ENCODE measurements at places on chromosomes 7 and 10. TPM values are rescaled to one million over a fixed set of nuclear protein-coding genes. Genes with fewer than 3 reads are reported as not detected.

GRCh38 chr7:153010416-153010815, 250.9 kb downstream of the ACTR3B start:
- no peak overlapping the region for H3K27ac ChIP-seq
- H3K4me1 ChIP-seq: no peaks in the 10 kb centered on the region
- H3K4me3 ChIP-seq: no peak overlapping the region
- H3K27me3 ChIP-seq: no peaks in the 10 kb centered on the region

DNA sequence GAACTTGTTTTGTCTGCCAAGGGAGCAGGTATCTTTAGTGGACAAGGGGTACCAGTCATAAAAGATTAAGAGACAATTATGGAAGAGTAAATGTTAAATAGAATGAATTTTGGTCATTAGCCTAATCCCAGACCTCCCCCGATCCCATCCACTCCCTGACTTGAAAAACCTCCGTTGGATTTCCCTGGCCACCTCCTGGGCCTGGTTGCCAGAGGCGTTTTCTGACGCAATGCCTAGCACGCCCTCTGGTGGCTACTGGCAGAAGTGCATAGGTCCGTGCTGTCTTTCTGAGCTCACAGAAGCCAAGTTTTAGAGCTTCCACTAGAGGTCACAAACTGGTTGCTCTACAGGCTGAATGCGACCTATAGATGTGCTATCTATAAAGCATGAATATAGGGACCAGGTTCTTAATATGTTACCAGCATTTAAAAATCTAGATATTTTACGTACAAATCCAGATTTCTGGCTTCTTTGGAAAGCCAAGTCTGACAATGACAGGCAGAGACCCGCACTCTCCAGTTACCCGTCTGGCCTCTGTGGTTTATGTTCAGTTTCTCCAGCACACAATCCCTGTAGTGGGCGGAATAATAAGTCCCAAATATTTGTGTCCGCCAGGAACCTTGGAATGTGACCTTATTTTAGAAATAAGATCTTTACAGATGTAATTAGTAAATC, 39.8 kb downstream of the SPOCK2 start:
- no peaks in the 10 kb centered on the region for H3K36me3 ChIP-seq
- no peak overlapping the region for H3K27ac ChIP-seq
- no peaks in the 10 kb centered on the region for H3K4me1 ChIP-seq
- peak; percentile 94 for DNase-seq
- no peak overlapping the region for H3K4me3 ChIP-seq

DNA sequence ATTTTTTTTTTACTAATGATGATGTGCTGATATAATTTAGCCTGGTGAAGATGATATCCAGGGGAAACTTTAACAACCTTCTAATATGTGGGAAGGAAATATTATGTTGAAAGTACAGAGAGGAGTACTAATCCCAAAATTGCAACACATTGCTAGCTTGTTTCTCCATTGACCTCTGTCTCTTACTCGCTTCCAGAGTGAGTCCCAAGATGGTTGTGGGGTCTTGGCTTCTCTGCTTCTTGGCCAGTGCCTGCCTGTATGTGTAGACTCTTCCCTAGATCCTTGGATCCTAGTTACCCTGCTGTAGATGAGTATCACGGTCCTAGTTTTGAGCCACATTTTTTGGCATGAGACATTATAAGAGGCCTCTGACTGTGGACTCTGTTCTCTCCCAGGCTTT, 17.5 kb downstream of the BMPER start:
- H3K27ac ChIP-seq: no peak overlapping the region
- DNase-seq: no peak
- H3K27me3 ChIP-seq: no peaks in the 10 kb centered on the region
- no peak overlapping the region for H3K4me3 ChIP-seq
- no peaks in the 10 kb centered on the region for H3K36me3 ChIP-seq
- no peaks in the 10 kb centered on the region for H3K4me1 ChIP-seq

DNA sequence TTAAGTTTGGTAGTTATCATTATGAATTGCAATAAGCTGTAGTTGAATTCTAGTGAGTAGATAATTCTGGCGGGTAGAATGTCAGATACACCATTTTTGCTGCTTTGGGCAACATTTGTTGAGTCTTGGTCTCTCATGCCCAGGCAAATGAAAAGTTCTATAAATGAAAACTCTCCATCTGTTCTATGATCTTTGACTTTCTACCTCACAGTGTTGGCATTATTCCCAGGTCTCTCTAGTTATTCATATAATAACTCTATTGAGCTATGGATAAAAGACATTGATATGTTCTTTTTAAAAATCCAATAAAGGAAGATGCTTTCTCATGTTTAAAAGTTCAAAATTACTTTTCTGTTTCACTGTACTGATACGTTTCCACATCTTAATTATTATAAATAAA, 415.3 kb upstream of the SEMA3D start:
- no peak overlapping the region for H3K27ac ChIP-seq
- H3K4me1 ChIP-seq: no peaks in the 10 kb centered on the region
- no peak for DNase-seq
- H3K27me3 ChIP-seq: no peaks in the 10 kb centered on the region

STEAP1B gene
- total RNA-seq: not detected

DNA sequence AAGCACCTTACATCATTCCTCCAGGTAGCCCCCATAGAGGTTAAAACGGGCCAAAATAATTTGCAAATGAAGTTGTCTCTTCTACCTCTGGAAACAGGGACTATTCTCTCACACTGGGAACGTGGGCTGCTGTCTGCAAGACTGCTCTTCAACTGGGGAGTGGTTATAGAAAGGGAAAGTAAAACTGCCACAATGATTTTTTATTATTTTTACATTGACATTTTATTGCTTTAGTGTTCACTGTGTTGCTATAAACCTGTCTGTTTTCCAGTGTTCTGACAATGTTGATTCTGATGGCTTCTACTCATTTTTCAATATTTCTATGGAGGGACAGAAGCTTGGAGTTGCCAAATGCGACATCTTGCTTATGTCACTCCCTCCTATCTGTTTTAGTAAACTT, 115.1 kb upstream of the ANTXRL start:
- no peaks in the 10 kb centered on the region for H3K27me3 ChIP-seq
- H3K4me1 ChIP-seq: no peaks in the 10 kb centered on the region

HOXA3 gene
- 16.3 TPM for total RNA-seq
